ENCODE measurements at places on chromosomes 6 and 20.

DNA sequence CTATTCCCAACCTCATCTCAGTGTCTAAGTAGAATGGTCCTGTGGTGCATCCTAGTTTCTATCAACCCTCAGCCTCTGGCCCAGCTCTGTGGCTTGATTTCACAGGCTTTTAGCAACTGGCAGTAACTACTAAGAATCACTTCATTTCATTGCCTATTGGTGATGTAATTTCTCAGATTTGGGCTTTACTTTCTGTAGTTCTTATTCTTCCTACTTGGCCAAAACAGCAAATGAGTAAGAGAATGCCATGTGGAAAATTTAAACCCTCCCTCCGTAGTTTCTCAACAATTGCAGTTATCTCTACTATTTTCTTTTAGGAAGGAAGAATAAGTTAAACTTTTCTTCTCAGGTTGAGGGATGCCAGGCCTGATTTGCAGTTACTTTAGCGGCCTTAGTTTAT lies 387.3 kb downstream of the CDKAL1 start:
- DNase-seq: no peak

- no peak for DNase-seq
These were observed 2.0 kb downstream of the ZBP1 start for GRCh38 chr20:57618091-57618763.

DNA sequence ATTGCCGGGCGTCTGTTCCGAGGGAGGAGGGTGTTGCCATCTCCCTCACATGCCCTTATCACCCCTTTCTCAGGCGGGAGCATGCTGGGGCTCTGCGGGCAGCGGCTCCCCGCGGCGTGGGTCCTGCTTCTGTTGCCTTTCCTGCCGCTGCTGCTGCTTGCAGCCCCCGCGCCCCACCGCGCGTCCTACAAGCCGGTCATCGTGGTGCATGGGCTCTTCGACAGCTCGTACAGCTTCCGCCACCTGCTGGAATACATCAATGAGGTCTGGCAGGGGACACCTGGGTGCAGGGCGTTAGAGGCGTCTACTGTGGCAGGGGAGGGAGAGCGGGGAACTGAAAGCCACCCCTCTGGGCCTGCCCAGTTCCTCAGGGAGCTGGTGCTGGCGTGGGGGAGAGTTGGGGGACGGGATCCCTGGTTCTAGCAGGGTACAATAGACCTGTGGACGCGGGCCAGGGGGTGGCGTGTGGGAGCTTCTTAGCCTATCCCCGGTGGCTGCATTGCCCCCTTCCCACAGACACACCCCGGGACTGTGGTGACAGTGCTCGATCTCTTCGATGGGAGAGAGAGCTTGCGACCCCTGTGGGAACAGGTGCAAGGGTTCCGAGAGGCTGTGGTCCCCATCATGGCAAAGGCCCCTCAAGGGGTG lies 697 bp downstream of the PPT2 start:
- peak; percentile 45 for DNase-seq

- no peak for DNase-seq
These were observed 871 bp upstream of the SYNDIG1 start for GRCh38 chr20:24468401-24469115.

DNA sequence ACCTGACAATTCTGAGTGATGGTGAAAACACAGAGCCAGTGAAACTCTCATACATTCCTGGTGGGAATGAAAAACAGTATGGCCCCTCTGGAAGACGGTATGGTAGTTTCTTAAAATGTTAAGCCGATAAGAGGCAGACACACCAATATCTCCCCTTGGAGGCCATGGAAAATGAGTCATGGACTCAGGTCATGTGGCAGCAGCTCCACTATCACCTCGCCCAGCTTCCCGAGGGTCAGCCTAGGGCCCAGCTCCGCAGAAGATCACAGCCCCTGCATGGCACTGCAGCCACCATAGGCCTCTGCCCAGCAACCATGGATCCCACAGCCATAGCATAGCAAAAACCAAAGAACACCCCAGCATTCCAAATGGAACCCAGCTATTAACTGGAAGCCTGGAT lies 21.4 kb downstream of the BPIFA1 start:
- DNase-seq: no peak

DNA sequence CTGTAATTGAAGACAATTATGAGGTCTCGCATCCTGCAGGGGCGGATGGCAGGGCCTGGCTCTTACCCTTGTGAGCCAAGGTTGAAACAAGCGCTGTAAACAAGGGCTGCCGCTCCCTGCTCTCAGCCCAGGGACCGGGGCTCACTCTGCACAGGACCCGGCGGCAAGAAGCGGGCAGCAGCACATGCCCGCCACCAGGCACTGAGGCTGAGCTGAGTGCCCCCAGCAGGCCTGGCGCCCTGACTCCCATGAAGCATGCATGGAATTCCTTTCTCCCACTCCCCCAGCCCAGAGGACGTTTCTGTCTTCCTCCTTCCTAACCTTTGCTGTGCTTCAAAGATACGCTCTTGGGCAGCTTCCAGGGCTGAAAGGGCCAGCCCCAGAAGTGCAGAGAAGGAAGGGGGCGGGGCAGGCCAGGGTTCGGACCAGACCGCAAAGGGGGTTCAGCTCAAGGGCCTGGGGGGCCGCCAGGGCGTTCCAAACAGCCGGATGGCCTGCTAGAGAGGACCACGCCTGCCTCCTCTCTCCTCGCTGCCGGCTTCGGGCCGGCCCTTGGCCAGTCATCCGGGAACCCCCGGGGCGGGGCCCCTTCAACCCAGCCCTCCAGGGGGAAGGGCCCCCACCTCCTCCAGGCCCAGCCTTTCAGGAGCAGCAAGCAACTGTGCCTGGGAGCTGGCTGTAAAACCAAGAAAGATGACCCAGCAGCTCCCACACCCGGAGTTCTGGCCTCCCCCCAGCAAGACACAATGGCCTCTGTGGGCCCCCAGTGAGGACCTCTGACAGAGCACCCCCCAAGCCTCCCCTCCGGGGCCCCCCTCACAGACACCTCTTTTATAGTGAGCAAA lies 109.9 kb downstream of the NOL4L start:
- no peak for DNase-seq

GRCh38 chr20:52457826-52458225 lies 266.2 kb upstream of the ZFP64 start:
- no peak for DNase-seq

DNA sequence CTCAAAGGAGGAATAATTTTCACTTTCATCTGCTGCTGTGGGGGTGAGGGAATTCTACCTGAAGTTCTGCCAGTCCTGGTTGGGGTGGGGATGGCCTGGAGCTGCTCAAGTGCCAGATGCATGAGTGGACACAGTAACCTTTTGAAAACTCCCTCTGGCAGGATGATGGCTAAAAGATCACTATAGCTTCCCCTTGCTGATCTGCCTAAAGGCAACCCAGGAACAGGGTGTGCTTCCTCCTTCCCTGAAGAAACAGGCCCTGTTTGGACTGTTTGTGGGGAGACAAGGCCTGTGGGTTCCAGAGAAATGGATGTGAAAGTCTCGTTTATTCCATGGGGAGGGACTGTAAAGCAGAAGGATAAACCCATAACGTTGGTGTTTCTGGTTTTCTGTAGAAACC lies 176.9 kb downstream of the DTNBP1 start:
- no peak for DNase-seq

- DNase-seq: peak; percentile 6
These were observed 31.7 kb upstream of the CST1 start for GRCh38 chr20:23782366-23782983.

- DNase-seq: no peak
These were observed 72.4 kb upstream of the GGTLC1 start for GRCh38 chr20:24060851-24061590.

DNA sequence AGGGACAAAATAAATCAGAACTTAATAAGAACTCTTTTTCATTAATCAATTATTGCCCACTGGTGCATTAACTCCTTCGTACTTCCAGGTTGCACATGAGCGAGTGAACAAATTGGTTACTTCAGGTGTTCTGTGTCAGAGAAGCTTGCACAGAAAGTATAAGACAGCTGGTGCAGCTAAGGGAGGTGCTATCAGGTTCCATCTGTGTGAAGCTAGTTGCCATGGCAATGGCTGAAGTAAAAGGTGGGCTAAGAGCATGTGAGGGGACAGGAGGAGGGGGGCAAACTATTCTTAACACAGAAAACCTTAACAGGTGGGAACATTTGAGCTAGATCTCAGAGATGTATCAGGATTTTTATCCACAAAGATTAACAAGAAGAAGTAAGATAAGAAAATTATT lies 81.6 kb downstream of the MANEA start:
- DNase-seq: no peak

DNA sequence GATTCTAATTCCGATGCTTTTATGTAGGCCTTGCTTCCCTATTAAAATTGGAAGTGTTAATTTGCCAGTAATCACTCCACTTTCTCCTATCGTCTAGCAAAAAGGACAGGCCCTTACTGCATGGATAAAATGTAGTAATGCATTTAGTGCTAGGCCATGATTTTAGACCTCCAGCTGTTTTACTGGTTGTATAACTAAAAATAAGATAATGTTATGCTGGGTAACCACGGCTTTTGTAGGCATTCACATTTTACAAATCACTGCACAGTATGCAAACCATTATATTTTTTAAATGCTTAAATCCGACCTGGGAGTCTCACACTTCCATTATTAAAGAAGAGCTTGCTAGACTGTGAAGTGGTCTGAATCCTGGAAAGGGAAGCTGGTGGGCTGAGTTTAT lies 179.5 kb downstream of the TFAP2A start:
- DNase-seq: no peak

GRCh38 chr6:137806914-137807682 lies 60.0 kb upstream of the TNFAIP3 start:
- DNase-seq: no peak

- no peak for DNase-seq
These were observed 48.1 kb upstream of the MYL9 start for GRCh38 chr20:36493051-36493800.

GRCh38 chr6:14765106-14765505 lies 480.8 kb upstream of the JARID2 start:
- no peak for DNase-seq

- DNase-seq: no peak
These were observed 3.5 kb downstream of the SCAF8 start for GRCh38 chr6:154736618-154737259.

DNA sequence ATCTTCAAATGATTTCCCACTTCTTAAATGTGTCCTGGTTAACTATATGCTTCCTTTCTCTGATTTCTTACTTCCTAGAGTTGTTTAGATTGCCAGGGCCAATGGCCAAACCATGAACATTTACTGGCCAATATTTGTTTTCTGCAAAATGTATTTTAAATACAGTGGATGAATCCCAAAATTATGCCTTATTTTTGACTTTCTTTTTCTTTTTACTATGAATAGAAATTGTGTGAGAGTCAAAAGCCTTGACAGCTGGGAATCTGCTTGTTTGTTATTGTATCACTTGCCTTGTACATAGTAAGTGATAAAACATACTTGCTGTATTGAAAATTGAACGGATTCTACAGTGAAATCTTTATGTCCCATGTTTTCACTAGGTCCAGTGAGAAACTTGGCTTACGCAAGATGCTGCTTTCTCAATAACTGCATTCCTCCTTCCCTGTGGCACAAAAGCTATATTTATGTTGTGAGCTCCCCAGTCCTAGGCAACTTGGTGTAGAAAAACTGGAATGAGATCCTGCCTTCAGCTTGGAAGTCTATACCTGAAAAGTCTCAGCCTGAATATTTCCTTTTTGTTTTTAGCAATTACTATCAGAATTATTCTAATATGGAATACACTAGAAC lies 295.2 kb downstream of the EPHA7 start:
- no peak for DNase-seq

DNA sequence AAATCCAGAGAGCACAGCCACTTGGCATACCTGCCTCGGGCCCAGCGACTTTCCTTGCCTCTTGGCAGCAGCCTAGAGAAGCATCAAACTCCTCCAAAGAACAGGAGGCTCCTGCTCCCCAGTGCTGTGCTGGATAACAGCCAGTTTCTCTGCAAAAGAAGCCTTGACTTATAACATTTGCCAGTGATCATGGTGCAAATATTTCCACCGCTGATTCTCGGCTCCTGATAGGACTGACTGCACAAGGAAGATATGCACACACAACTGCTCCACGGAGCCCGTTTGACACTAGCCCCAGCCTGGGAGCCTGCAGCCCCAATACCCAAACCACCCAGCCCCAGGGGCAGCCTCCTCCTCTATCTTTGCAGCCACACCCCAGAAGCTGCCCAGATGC lies 17.5 kb downstream of the ACSS1 start:
- DNase-seq: no peak

DNA sequence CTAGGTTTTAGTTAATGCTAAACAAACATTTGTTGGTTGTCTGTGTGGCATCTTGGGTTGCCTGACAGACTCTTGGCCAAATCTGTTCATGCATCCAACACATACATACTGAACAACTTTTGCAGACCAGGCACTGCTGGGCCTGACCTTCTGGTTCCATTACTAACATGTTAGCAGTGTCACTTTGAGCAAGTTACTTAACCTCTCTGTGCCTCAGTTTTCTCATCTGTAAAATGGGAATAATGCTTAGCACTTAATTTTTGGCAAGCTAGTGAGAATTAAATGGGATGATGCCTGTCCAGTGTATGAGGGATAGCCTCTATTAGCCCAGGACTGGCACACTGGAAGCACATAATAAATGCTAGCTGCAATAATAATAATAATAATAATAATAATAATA lies 169.9 kb downstream of the DHX35 start:
- no peak for DNase-seq

DNA sequence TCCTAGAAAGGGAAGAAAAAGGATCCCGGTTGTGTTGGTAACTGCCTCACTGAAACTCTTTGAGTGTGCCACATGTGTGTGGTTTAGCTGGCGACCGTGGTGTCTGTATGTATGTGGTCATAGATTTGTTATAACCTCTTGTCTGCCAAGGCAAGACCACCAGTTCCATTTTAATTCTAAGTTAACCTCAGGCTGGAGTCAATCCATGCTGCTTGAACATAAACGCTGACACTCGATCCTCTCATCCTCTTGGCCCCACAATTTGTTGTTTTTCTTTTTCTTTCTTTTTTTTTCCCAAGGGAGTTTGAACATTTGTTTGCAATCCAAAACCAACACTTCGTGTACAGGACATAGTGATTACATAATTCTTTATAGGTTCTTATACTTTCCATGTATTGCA lies 318.9 kb upstream of the JAG1 start:
- DNase-seq: no peak

DNA sequence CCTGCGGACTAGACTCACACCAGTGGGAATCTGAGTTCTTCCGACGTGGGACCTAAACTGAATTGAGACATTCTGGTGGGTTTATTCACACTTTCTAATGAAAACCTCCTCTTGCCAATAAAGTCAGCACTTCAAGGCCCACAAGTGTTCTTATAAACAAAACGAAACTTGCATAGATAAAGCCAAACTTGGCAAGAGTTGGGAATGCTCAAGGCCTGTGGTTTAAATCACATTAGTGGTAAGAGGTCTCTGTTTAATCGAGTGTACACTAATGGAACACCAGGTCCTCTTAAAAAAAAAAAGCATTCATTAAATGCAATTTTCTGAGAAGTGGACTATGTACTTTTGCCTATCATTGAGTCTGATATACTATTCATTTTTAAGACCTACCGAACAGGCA lies 143.3 kb downstream of the SMOC2 start:
- no peak for DNase-seq

DNA sequence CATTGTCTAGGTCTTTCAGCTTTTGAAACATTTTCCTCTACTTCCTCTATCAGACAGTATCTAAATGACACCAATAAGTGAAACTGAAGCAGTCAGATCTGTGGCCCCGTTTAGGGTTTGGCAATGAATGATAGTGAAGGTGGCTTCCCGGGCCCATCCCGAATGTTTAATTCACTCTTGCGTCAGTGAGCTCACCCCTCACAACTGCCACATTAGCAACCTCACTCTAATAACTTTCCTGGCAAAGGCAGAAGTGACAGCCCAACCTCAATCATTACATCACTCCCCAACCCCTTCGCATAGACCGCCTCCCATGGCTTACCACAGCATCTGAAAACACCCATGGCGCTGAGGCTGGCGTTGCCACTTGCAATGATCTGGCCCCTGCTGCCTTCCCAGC lies 92.4 kb upstream of the CD83 start:
- DNase-seq: no peak
